Posterior vena cava (tissue), 2 donors: ENCODE measurements at places on chromosomes 5 and 9. TPM values are rescaled to one million over a fixed set of nuclear protein-coding genes. Genes with fewer than 3 reads are reported as not detected.

Gene NDOR1
- total RNA-seq = 8.1 TPM

Gene PRR16
- 4.3 TPM for total RNA-seq

Gene UBE2QL1
- total RNA-seq = 5.8 TPM

Gene PCDHGA3
- total RNA-seq = 2.0 TPM

DNA sequence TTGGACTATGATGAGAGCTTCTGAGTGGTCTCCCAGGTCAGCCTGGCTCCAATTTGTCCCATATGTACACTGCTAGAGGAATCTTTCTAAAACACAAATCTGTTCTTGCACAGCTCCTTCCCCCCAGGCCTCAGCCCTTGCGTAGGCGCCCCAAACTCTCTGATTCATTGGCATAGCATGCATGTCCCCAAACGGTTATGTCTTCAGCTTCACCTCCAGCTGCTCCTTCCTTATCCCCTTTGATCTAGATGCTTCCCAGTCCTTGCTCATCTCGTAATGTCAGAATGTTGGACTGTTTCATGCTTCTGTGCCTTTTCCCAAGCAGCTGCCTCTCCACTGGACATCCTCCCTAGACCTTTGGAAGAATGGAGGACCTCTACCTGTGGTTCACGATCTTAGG is 60.1 kb upstream of the BASP1 start:
- DNase-seq = no peak
